Ovary (tissue), 10 donors: ENCODE measurements at places on chromosomes 16 and 17. TPM values are rescaled to one million over a fixed set of nuclear protein-coding genes. Genes with fewer than 3 reads are reported as not detected.

GRCh38 chr17:3590231-3590630 is 19.0 kb downstream of the TRPV1 start:
- no peak for DNase-seq

DNA sequence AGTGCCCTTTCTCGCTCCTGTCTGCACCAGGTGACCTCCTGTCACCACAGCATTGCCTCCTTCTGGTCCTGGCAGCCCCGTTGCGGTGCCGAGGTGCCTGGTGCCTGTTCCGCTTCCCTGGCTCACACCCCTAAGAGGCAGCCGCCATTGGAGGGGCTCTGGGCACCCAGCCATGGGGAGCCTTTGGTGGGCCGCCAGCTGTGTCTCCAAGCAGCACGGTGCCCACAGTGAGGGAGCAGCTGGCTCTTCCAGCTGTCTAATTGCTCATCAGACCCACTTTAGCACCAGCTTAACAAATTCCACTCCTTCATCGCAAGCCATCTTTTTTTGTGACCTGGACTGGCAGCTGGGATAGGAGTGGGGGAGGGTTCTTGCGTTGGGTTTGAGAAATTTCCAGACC is 276.1 kb downstream of the SNX29 start:
- no peak for DNase-seq

DNA sequence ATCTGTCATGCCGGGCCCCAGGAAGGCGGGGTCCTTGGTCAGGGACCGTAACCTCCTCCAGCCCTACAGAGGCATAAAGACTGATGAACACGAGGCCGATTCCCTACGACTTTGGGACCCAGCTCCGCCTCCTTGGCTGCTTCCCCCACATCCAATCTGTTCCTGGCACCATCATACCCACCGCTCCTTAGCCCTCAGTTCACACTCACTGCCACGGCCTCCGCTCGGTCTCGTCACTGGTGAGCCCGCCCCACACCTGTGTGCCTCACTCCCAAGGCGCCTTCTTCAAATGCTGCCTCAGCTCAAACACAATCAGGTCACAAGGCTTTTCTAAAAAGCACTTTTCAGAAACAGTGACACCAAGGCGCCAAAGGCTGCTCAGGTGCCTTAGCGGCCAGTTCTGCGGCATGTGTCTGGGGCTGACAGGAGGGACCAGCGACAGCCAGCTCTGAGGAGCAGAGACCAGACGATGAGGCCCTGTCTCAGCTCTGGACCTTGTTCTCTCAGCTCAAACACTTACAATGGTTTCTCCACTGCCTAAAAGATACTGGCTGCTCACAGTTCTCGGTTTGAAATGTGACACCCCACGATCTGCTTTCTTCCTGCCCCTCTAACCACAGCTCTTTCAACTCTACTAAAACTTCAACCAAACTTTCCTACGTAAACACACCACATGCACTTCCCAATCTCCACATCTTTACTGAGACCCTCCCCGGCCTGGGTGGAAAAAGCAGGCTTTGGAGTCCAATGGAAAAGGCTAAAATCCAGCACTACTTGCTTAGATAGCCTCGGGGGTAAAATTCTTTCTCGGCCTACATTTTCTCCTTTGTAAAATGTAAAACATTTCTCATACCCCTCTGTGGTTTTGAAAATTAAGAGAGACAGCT is 33.2 kb downstream of the CYB5D2 start:
- DNase-seq: no peak

- no peak for DNase-seq
These were observed 653 bp upstream of the VAC14 start for GRCh38 chr16:70801611-70802010.

The CDC42EP4 gene
- total RNA-seq: 101 TPM

DNA sequence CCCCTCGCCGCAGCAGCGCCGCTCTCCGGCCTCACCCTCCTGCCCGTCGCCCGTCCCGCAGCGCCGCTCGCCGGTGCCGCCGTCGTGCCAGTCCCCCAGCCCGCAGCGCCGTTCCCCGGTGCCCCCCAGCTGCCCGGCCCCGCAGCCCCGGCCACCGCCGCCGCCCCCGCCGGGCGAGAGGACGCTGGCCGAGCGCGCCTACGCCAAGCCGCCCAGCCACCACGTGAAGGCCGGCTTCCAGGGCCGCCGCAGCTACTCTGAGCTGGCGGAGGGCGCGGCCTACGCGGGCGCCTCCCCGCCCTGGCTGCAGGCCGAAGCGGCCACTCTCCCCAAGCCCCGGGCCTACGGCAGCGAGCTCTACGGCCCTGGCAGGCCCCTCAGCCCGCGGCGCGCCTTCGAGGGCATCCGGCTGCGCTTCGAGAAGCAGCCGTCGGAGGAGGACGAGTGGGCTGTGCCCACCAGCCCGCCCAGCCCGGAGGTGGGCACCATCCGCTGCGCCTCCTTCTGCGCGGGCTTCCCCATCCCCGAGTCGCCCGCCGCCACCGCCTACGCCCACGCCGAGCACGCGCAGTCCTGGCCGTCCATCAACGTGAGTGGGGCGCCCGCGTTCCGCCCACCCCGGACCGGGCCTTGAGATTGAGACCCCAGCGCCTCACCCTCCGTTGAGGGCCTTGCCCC is 15.0 kb downstream of the TBKBP1 start:
- peak; percentile 40 for DNase-seq

DNA sequence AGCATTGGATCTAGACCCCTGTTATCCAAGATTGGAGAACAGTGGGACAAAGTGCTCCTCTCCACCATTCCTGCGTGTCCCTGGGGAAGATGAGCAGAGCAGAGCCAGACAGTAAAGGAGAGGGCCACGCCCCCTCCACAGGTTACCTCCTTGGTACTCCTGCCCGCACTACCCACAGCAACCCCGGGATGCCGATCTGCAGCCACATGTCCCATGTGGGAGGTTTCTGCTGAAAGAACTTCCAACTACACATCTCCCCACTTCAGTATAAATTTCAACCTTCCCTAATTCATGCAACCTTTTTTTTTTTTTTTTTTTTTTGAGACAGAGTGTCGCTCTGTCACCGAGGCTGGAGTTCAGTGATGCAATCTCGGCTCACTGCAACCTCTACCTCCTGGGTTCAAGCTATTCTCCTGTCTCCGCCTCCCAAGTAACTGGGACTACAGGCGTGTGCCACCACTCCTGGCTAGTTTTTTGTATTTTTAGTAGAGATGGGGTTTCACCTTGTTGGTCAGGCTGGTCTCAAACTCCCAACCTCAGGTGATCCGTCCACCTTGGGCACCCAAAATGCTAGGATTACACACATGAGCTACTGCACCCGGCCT is 2.3 kb downstream of the RAB37 start:
- DNase-seq: no peak

The SERPINF2 gene
- 13.6 TPM for total RNA-seq

- no peak for DNase-seq
These were observed 45.8 kb downstream of the RND2 start for GRCh38 chr17:43070872-43071271.

DNA sequence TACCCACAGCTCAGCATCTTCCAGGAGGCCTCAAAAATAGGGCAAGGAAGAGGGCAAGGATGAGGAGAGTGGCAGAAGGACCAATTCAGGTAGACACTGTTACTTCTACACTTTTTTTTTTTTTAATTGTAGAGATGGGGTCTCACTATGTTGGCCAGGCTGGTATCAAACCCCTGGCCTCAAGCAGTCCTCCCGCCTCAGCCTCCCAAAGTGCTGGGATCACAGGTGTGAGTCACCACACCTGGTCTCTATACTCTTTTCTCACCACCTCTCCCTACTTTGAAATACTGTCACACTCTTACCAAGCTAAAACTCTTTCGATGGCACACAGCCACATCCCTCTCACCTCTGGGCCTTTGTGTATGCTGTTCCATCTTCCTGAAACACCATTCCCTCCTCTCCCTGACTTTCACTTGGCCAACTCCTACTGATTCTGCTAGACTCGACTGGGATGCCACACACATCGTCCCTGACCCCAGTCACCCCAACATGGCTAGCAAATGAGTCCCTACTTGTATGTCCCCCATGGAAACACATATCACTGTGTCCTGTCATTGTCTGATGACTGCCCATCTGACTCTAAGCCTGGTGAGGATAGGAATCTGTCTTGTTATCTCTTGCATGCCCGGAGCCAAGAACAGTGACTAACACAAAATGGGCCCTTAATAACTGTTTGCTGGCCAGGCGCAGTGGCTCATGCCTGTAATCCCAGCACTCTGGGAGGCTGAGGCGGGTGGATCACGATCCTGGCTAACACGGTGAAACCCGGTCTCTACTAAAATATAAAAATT is 7.2 kb upstream of the SLC43A2 start:
- DNase-seq: no peak

The XYLT1 gene
- 17.3 TPM for total RNA-seq

- no peak for DNase-seq
These were observed 72.3 kb downstream of the C17orf67 start for GRCh38 chr17:56761387-56761786.

The TCAP gene
- 1.5 TPM for total RNA-seq

The TRPV2 gene
- 13.0 TPM for total RNA-seq

GRCh38 chr17:40532520-40533253 is 31.3 kb upstream of the TNS4 start:
- DNase-seq: peak; percentile 16

DNA sequence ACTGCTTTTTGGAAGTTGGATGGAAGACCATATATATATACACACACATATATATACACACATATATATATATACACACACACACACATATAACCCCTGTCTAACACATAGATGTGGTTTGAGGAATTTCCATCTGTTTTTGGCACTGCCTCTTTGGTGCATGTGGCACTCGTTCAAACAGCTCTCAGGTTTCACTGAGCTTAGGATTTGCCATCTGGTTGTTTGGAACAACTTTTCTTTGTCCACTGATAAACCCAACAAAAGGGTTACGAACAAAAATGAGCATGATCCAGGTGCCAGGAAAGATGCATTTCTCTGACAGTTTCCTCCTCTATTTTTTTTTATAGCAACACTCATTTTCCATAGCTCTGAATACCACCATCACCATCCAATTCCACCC is 14.6 kb upstream of the KCNJ16 start:
- peak; percentile 49 for DNase-seq

The RAP1GAP2 gene
- 12.3 TPM for total RNA-seq

- no peak for DNase-seq
These were observed 1.5 kb upstream of the FBXL16 start for GRCh38 chr16:707062-707538.

DNA sequence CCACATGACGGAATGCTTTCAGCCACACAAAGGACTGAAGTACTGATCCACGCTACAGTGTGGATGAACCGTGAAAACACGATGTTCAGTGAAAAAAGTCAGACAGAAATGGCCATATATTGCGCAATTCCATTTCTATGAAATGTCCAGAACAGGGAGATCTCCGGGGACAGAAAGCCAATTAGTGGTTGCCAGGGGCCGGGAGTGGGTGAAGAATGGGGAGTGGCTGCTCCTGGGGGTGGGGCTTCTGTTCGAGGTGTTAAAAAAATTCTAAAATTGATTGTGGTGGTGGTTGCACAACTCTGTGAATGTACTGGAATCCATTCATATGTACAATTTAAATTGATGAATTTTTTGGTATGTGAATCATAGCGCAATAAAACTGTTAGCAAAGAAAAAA is 154.8 kb upstream of the HSBP1 start:
- DNase-seq: no peak

DNA sequence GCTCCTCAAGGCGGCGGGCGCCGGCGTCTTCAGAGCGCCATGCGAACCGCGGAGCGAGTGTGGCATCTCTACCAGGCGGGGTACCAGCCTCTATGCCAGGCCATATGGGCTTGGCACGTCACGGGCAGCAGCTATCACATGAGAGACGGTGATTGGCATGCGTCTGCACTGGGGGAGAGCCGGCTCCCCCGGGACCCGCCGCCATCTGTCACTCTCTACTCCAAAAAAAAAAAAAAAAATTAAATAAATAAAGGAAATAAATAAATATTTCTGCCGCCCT is at the start of gene NEUROD2:
Gene NEUROD2 (minus strand): TSS at position 70 of the 280 bp plus-strand sequence. CDS start 1,321 bp downstream, outside the sequence.
- DNase-seq: no peak

DNA sequence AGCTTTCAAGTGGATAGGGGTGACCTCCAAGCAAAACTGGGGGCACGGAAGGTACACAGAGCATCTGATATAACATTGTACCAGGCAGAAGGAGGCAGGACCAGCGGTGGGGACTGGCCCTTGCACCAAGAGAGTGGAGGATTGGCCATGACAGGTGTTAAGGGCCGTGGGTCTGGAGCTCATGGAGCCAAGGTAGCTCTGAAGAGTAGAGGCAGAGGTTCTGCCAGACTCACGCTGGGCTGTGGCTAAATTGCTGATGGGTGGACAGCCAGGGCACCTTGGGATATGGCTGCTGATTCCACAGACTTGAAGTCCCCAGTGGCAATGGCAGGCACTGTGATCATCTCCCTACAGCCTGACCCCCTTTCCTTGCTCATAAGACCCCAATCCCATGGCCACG is 65.9 kb upstream of the NKD1 start:
- no peak for DNase-seq

DNA sequence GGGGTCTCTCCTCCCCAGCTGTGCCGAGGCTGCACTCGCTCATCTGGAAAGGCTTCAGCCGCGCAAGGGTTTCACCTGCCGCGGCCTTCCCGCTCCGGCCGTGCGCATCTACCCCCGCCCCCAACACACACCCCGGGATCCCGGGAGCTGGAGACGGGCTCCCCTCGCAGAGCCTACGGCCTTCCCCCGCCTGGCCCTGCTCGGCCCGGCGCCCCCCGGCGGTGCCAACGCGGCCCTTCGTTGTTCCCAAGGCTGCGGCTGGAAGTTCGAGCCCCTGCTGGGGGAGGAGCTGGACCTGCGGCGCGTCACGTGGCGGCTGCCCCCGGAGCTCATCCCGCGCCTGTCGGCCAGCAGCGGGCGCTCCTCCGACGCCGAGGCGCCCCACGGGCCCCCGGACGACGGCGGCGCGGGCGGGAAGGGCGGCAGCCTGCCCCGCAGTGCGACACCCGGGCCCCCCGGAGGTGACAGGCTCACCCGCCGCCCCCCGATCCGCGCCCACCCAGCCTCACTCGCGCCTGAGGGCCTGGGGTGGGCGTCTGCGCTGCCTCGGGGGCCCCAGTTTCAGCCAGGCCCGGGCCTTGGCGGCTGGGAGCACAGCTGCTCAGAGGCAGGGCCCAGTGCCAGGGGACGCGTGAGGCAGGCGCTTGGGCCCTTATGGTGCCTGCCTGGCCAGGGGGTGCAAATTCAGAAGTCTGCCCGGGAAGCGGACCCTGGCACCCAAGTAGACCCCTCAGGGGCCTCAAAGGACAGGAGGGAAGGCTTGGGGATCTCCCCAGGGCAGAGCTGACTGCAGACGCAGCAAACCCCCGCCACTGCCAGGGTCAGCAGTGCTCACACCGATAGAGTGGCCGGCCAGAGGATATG is 11.2 kb downstream of the GALK1 start:
- DNase-seq: peak; percentile 89

- no peak for DNase-seq
These were observed 63.3 kb downstream of the CYB561 start for GRCh38 chr17:63382826-63383225.

GRCh38 chr16:64236316-64236715 is 885.5 kb downstream of the CDH11 start:
- no peak for DNase-seq
